Stimulated activated CD8-positive, alpha-beta memory T cell treated with anti-CD3 and anti-CD28 coated beads, Interleukin-4, amount 100 ng/mL, for 1 hour (primary cell): ENCODE measurements at places on chromosomes 13 and 19.

DNA sequence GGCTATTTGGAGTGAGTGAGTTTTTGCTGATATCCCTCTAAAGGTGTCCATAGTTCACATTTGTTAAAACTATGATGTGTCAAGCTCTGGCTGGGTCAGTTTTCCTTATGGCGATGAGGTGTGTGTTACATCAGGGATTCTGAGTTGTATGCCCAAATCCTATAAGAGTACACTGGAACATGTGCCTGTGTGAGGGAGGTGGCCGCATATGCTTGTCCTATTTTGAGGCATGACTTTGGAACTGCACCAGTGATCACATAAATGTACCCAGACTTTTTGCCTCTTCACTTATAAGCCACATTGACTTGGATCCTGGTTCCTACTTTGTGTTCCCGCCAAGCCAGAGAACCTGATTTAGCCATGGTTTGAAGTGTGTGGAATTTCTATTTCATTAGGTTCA is 140.3 kb upstream of the RXFP2 start:
- DNase-seq, result no peak

GRCh38 chr13:20049558-20050473 is 91.3 kb downstream of the ZMYM2 start:
- DNase-seq, result no peak

DNA sequence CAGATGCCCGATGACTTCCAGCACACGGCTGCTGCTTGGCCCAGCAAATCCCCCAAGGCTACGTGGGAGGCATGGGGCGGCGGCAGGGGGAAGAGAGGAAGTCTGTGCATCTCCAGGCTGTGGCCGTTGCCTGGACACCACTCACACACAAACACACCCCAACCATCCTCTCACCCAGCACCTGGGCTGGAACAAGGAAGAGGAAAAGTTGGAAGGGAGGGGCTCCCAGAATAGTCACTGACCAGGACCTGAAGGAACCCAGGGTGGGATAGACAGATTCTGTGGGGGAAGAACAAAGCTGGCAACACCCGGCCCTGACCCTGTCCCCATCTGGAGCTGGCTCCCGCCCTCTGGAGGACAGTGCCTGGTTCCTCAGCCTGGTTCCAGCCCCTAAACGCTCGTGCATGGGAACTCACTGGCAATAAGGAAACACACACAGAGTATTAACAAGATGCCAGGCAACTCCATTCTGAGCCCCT is 11.2 kb downstream of the PPP6R1 start:
- no peak for DNase-seq

GRCh38 chr19:50362656-50363424 is 2.6 kb downstream of the NAPSA start:
- no peak for DNase-seq

DNA sequence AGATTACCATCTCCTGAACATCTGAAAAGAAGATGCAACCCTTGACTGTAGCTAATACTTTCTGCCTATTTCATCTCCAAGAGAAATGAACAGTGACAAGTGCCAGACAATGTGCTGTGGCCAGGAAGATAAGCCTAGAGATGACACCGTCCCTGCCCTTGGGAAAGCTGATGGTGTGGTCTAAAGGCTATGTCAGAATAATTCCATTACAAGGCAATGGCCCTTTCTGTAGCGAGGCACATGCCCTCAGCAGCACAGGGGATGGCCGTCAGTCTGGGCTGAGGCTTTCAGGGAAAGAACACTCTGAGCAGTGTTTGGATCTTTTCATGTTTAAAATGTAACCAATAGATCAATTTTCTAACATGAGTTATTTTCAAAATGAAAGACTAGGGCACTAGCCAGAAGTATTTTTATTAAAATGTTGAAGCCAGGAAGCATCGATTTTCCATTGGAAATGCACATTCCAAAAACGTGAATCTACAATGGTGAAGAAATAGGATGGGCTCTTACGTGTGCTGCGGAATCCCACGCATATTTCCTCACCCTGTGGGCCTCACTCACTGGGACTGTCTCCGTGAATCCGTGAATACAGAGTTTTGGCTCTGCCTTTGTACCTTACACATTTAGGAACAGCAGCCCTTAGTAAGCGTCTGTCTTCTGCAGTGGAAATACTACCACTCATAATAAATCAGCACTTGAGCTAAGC is 22.0 kb downstream of the COL4A1 start:
- DNase-seq, result no peak

- no peak for DNase-seq
These were observed 9.7 kb downstream of the EFNA2 start for GRCh38 chr19:1295169-1296012.

DNA sequence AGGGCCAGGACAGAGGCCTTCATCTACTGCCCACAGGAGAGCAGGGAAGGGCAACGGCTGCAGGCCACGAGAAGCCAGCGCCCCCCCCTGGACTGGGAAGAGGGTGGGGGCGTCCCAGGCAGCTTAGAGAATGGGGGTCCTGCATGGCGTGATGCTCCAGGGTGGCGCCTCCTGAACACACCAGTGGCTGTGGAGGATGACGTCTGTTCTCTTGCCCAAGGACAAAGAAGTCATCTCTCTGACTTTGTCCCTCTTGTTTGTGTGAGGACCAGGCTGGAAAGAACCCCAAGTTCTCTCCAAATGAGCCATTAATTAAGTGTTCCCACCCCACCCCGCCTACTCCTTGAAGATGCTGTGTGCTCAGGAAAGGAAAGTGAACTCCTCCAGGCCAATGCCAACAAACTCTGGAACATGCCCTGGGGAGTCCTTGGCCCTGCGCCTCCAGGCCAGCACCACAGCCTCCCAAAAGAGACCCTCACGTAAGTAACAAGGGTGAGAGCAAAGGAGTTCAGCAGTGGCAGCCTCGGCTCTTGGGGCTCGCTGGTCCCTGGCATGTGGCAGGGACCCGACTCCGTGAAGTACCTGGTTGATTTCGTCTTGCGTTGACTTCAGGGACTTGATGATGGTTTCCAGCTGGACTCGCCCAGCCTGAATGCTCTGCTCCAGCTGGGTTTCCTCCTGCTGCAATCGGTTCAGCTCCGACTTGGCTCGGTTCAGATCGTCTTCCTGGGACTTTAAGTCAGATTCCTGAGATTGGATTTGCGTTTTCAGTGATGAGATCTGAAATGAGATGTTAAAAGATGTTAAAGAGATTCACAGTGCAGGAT is 68.4 kb downstream of the EPS15L1 start:
- no peak for DNase-seq

- DNase-seq, result no peak
These were observed 370.4 kb downstream of the NDFIP2 start for GRCh38 chr13:79851318-79851717.
